ENCODE measurements at places on chromosomes 16 and 17.

GRCh38 chr16:89422527-89422904 lies 67.8 kb downstream of the ANKRD11 start:
- no peak for DNase-seq

DNA sequence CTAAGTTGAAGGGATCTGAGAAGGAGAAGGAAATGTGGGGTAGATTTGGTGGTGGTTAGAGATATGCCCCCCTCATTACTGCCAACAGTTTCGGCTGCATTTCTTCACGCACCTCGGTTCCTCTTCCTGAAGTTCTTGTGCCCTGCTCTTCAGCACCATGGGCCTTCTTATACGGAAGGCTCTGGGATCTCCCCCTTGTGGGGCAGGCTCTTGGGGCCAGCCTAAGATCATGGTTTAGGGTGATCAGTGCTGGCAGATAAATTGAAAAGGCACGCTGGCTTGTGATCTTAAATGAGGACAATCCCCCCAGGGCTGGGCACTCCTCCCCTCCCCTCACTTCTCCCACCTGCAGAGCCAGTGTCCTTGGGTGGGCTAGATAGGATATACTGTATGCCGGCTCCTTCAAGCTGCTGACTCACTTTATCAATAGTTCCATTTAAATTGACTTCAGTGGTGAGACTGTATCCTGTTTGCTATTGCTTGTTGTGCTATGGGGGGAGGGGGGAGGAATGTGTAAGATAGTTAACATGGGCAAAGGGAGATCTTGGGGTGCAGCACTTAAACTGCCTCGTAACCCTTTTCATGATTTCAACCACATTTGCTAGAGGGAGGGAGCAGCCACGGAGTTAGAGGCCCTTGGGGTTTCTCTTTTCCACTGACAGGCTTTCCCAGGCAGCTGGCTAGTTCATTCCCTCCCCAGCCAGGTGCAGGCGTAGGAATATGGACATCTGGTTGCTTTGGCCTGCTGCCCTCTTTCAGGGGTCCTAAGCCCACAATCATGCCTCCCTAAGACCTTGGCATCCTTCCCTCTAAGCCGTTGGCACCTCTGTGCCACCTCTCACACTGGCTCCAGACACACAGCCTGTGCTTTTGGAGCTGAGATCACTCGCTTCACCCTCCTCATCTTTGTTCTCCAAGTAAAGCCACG lies 28.3 kb downstream of the STH start:
- DNase-seq, result no peak

DNA sequence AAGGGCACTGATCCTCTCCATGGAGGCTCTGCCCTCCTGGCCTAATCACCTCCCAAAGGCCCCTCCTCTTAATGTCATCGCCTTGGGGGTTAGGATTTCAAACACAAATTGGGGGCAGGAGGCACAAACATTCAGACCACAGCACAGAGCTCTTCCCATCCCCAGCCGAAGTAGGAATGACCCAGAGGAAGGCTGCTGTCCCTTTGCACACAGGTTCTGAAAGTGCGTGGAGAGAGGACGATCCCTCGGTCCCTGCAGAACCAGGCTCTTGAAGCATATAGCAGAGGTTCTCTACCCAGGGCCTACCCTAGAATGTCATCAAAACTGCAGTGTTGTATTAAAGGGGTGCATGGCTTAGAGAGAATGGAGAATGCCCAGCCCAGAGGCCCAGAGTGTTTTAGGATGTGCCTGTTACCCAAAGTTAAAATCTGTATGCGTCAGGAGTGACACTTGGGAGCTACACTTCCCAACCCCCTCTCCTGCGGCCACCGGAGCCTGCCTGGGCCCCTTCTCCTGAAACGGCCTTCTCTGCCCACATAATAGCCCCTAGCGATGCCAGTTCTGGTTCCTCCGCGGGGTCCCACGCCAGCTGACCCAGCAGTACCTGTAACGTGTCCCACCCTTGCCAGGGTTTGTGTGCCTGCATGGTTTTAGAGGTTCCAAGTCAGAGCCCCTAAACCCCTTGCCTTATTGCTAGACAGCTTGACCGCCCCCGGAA lies 159.5 kb upstream of the CACNG5 start:
- DNase-seq, result no peak

DNA sequence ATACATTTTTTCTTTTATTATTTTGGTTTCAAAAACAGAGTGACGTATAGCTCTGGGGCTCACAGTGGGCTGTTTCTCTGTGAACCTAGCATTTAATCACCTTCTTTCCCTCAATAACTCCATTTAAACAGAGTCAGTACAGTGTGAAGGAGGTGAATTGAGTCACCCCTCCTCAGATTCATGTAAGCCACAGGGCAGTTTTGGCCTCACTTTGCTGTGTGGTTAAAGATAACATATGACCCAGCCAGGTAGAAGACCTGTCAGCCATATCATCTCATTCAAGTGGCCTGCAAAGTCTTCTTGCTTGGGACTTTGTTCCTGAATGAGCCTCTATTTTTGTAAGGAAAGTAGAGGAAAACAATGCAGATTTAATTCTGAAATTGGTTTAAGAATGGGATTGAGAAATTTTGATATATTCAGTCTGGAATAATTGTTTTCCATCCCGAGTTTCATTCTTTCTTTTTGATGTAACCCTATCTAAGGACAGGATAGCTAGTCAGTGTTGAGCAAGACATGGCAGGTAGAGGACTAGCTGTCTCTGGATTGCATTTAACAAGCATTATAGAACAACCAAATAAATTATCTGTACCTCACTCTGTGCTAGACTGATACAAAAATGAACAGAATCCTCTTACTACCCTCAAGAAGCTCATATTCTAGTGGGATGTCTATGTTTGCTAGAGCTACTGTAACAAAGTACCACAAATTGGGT lies 13.1 kb downstream of the MAP2K6 start:
- DNase-seq, result no peak
